Kasumi-1 (cell line): ENCODE measurements at places on chromosomes 7 and 10.

DNA sequence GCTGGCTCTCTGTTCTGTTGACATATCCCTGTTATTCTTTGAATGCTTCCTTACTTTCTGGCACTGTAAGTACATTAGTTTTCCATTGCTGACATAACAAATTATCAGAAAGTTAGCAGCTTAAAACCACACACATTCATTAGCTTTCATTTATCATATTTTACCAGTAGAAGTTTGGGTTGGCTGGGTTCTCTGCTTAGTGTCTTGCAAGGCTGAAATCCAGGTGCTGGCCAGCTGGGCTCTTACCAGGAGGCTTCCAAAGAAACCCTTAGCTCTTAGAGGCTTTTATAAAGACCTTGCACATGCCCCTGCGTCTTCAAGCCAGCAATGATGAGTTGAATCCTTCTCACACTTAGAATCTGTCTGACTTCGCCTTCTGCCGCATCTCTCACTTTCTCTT lies 160.6 kb downstream of the MLLT10 start:
- DNase-seq, result no peak

- no peak for DNase-seq
Measured at GRCh38 chr10:9254353-9254752, 1199.9 kb downstream of the GATA3 start.

GRCh38 chr10:104922810-104923209 lies 281.7 kb downstream of the SORCS3 start:
- DNase-seq, result no peak

DNA sequence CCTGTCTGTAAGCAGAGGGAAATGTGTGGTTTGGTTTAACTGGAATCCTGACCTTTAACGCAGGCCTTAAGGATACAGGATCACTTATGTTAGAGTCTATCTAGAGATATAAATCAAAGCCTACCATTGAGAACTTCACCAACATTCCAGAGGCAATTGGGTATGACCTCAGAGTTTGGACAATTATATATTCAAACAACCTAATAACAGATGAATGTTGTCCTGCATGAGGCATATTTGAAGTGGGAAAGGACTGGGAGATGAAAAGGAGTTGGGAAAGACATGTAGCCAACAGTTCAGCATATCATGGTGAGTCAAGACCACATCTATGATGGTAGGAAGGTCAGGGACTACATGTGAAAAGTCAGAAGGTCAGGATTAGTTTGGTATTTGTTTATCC lies 274.2 kb downstream of the DOCK4 start:
- no peak for DNase-seq

- no peak for DNase-seq
Measured at GRCh38 chr7:17402628-17403278, 104.3 kb downstream of the AHR start.

DNA sequence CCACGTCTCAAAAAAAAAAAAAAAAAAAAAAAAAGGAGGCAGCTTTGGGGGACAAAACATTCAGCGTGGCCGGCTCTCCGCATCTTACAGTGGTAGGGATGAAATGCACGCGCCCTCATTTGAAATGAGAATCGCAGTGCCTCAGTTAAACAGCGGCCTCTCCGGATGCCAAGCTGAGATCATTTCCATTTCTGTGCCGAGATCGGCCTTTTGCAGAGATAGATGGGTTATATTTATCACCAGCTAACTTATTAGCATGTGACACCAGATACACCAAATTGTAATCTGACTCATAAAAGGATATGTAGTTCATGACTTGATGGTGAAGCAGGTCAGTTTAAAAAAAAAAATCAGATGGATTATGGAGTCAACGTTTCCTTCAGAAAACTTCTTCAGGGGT lies 138.7 kb downstream of the CUX1 start:
- DNase-seq, result no peak

DNA sequence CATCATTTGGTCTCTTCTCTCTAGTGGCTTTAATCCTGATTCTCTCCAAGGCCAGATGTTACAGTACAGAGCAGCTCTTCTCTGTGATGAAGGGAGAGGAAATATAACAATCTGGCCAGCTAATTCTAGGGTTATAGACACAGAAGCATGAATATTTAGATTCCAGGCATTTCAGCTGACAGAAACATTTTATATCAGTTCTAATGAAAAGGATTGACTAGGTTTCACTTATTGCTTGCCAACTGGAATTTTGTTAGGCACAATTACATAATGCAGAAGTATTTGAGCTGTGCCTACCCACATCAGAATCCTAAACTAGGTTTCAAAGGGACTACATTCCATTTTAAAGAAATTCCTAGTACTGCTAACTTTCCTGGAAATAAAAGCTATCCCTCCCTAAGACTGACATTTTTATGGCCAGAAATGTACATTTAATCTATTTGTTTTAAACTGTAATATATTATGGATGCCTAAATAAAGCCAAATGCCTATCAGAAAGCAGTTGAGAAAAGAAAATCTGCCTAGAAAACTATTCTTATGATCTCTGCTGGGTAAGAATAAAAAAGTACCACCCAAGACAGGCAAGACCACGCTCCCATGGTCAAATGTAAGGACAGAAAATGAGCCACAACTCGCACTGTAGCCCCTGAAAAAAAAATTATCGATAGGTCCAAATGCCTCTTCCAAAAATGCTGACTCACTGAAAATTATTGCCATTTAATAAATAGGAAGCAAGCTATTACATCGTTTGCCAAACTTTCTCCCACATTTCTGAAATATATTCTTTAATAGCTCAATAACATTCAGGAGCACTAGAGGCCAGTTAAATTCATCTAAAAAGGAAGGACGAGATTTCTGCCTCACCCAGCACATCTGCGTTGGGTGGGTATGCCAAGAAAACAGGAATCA lies 498.1 kb downstream of the KCNMA1 start:
- no peak for DNase-seq

- DNase-seq, result peak; percentile 54
Measured at GRCh38 chr10:80356563-80356988, at the start of the genes DYDC1 and DYDC2. TSS of gene DYDC1 (minus strand) at chr10:80356755. CDS start at chr10:80352601, 4,154 bp downstream. TSS of gene DYDC2 (plus strand) at chr10:80356781. CDS start at chr10:80362444, 5,663 bp downstream.

GRCh38 chr10:23417254-23417653 lies 21.6 kb upstream of the OTUD1 start:
- no peak for DNase-seq

GRCh38 chr10:127441350-127442219 lies 107.5 kb upstream of the NPS start:
- DNase-seq, result no peak

DNA sequence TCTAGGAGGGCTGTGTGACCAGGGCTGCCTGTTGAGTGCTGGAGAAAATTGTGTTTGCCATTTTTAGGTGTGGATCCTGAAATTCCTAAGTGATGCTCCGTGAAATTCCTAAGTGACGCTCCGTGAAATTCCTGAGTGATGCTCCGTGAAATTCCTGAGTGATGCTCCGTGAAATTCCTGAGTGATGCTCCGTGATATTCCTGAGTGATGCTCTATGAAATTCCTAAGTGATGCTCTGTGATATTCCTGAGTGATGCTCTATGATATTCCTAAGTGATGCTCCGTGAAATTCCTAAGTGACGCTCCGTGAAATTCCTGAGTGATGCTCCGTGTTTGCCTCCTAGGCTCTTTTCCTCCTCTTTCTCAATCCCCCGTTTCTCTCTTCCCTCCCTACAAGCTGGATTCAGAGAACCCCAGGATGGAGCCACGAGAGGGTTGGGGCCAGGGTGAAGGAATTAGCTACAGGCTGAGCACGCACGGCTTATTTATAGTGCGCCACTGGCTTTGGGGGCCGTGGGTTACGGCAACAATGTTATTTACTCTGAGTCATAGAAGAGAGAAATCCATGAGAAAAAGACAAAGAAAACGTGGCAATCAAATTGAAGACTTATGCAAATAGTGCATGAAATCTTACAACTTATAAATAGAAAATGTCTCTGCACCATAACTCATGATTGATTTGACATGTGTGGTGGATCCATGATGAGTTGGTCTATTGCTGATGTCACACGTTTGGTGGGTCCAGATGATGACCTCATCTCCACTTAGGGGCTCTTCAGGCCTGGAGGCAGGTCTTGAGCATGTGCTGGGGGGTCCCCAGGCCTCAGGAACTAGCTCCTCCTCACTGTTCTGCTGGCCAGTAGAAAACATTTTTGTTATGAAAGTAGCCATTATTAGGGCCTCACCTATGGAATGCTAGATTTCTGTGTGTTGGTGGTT lies 224.6 kb downstream of the WDR37 start:
- DNase-seq, result no peak

- DNase-seq, result no peak
Measured at GRCh38 chr7:130926001-130926691, 192.1 kb upstream of the KLF14 start.

DNA sequence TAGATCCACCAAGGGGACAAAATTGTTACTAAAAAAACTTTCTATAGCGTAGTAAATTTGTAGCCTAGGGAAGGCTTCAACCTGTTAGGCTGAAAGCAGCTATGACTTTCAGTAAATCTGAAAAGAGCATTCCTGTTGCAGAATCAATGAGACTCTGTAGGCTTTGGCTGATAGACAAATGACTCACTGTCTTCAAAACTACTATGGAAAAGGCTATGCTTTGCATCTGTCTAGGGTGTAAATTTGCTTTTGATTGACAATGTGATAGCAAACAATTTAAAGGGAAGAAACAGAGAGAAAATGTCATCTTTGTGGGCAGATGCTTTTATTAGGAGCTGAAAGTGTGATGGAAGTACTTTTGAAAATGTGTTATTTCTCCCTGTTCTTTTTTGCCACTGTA lies 60.6 kb downstream of the ARL5B start:
- no peak for DNase-seq

- no peak for DNase-seq
Measured at GRCh38 chr10:101142533-101143344, 11.6 kb downstream of the TLX1 start.

DNA sequence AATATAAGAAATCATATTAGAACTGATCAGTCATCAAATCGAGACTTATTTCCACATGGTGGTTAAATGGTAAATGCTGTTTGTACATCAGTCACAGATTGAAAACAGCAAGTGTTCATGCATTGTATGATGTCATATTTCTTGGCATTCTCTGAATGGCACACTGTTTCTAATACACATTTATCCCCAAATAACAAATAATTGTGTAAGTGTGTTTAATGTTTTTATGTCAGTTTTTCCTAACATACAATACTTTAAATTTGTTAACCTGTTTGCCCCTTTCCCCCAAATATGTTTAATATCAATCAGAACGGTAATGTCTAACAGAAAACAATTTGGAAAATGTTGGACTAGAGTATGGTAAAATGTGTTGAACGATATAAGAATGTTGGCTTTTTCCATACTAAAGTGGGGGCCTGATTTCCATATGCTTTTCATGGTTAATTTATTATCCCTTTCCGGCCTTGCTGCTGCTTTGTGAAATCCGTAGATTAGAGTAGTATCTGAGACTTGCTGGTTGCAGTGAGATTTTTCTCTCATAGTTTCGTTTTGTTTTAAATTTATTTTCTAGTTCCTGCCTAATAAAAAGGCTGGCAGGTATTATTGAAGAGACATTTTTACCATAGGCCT lies 23.7 kb downstream of the RAB18 start:
- DNase-seq, result no peak

- no peak for DNase-seq
Measured at GRCh38 chr10:131908151-131908550, 7.3 kb downstream of the PPP2R2D start.

DNA sequence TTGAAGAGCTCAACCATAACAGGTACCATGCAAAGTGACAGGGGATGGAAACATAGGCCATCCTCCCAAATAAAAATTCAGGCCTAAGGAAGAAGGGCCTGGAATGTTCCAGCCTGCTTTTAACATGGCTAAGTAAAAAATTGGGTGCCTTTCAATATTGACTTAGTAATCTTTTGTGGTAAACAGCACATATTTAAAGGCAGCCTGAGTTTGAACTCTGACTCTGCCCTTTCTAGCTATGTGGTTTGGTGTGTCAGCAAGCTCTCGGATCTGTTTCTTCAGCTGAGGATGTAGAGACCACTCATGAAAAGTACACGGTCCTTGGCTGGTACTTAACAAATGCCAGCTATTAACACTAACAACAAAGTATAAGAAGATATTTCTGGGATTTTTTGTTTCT lies 191.8 kb upstream of the CDCA7L start:
- no peak for DNase-seq

- DNase-seq, result no peak
Measured at GRCh38 chr10:2938869-2939268, 128.5 kb upstream of the PFKP start.

- DNase-seq, result peak; percentile 14
Measured at GRCh38 chr10:99536338-99537085, 3.8 kb downstream of the NKX2-3 start.

- DNase-seq, result peak; percentile 68
Measured at GRCh38 chr7:47088329-47089067, 493.4 kb downstream of the TNS3 start.

DNA sequence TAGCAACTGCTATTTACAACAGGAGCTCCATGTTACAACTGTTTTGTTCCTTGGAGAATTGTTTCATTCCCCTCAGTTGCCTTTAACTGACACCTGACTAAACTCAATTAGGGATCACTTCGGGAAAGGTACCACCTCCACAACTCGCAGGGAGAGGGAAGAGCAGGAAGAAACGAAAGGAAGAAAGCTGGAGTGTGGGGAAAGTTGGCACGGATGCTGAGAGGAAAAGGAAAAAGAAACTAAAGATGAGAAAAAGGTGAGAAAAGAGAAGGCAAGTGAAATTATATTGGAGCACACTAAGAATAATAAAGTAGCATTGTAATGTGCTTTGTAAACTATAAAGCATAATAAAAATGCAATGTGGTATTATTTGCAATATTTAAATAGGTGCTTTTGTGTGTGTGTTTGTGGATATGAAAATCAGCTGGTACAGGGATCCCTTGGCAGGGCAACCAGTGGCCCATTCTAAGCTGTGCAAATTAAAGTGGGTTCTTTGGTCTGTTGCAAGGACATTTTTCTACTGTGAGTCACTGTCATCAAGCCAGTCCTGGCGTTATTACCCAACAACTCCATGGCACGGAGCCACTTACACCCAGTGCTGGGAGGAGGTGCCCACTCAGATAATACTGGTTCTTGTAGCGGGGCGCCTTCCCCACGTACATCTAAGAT lies 45.9 kb downstream of the HIPK2 start:
- peak; percentile 23 for DNase-seq

DNA sequence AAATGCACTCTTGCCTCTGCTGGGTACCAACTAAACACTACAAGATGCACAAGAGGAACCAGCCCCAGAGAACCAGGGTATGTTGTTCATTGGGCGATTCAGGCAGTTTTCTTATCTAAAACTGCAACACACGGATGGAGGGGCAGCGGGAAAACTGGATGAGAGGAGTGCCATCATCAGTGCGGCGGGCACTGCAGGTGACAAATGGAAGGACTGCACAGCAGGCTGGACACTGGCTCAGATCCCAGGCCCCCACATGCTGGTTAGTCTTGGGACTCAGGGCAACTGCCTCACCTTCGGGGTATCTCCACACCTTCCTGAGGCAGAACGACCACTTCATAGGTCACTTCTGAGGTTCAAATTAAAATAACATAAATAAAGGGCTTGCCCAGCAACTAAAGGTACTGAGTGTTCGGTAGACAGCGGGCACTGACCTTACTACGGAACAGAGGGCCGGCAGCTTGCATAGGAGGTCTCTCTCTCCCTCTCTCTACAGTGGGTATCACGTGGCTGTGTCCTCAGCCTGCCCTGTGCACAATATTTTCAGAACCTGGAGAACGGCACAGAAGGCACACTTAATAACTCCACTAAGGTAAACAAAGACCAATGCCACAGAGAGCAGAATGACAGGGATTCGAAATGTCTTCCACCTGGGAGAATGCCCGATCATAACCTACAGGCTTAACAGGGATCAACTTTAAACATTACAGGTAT lies 72.1 kb downstream of the GRB10 start:
- no peak for DNase-seq

GRCh38 chr10:125348536-125348935 lies 188.2 kb upstream of the CTBP2 start:
- DNase-seq, result no peak

GRCh38 chr10:123787566-123787965 lies 104.0 kb downstream of the CPXM2 start:
- no peak for DNase-seq
